ENCODE measurements at places on chromosomes 11 and 22.

- H3K27ac ChIP-seq = no peak overlapping the region
- no peaks in the 10 kb centered on the region for H3K27me3 ChIP-seq
- H3K4me1 ChIP-seq = no peaks in the 10 kb centered on the region
- DNase-seq = no peak
- no peaks in the 10 kb centered on the region for H3K36me3 ChIP-seq
Observed at GRCh38 chr11:117962826-117963225, 23.4 kb upstream of the IL10RA start.

GRCh38 chr11:63874511-63874910 is 35.6 kb downstream of the MARK2 start:
- H3K4me1 ChIP-seq = peaks cover 56% of the 10 kb centered on the region
- no peak overlapping the region for H3K4me3 ChIP-seq
- peak; percentile 78 for DNase-seq
- H3K36me3 ChIP-seq = no peaks in the 10 kb centered on the region
- no peaks in the 10 kb centered on the region for H3K27me3 ChIP-seq

- no peaks in the 10 kb centered on the region for H3K27me3 ChIP-seq
- peak; percentile 26 for DNase-seq
- peaks cover 18% of the 10 kb centered on the region for H3K4me1 ChIP-seq
- H3K4me3 ChIP-seq = no peak overlapping the region
- no peaks in the 10 kb centered on the region for H3K36me3 ChIP-seq
Observed at GRCh38 chr11:66150140-66150539, 80.1 kb downstream of the PACS1 start.

DNA sequence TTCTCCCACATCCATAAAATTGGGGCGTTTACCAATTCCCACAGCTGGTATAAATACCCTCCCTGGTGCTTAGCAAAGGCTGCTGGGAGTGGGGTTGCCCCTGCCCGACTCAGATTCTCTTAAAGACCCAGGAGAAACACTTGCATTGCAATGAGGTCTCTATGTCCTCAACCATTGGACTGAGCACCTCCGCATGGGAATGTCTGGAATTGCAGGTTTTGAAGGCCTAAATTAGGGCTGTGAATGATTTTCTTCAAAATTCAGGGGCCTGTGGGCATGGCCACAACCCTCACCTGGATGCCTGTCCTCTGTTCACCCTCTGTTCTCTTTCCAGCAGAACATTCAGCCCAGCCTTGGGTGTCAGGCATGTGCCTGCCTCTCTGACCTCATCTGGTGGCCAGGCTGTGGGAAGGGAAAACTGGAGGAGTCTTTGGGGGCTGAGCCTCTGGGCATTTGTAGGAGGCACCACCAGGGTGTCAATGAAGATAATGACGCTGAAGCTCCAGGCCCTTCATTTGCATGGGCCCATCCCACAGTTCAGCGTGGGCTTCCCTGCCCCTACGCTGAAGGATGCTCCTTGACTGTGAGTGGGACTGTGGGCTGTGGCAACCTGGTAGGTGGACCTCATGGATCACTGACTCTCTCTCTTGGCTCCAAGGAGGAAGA is 52.7 kb upstream of the MYEOV start:
- H3K27ac ChIP-seq = no peak overlapping the region
- no peak for DNase-seq
- no peaks in the 10 kb centered on the region for H3K4me1 ChIP-seq

DNA sequence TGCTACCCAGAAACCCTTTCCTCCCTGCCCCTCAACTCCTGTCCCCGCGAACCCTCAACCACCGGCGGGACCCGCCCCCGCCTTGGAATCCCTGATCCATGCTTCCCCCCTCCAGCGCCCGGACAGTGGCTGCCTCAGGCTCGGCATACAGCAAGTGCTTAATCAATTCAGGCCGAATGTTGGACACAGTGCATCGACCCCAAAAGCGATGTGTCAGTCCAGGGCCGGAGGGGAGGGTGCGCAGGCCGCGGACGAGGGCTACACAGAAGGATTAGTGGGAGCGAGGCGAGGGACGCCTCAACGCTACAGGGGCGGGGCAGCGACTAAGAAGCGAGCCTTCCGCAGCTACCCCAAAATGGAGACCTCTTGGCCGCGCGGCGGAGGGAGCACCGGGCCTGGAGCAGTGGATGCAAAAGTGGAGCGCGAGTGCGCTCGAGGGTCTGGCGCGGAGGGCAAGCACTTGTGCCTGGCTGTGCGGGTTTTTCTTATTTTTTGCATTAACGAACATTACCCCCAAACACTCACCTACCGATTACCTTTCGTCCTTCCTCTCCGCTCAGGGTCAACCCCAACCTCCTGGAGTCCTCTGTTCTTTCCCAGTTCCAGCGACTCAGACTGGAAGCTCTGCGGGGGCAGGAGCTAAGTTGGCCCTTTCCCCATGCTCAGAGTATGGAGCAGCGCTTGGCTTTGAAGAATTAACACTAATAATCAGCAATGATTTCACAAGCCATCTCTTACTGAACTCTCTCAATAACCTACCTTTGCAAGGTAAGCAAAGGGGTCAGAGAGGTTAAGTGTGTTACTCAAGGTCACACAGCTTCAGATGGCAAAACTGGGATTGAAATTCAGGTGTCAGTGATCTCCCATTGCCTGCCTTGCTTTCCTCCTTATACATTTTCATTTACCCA is 30.0 kb upstream of the WNT11 start:
- peaks cover 3% of the 10 kb centered on the region for H3K4me1 ChIP-seq
- no peaks in the 10 kb centered on the region for H3K36me3 ChIP-seq
- H3K27me3 ChIP-seq = no peaks in the 10 kb centered on the region
- DNase-seq = peak; percentile 81
- H3K27ac ChIP-seq = peak overlapping the region; percentile 17

DNA sequence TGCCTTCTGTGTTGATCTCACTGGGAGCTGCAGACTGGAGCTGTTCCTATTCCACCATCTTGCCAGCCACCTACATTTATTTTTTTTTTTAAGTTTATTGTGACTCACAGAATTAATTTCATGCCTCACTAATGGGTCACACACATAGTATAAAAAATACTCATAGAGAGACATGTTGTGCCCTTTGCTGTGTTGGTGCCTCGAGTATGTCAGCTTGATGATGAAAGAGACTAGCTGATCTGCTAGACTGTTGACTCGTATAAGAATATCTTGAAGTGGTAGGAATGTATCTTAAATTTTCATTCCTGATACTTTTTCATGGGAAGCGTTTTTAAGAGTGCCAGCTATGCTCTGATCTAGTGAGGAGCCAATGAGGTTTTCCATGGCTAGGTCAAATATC is 28.6 kb upstream of the AMPD3 start:
- no peak overlapping the region for H3K4me3 ChIP-seq
- DNase-seq = no peak
- no peaks in the 10 kb centered on the region for H3K4me1 ChIP-seq
- no peaks in the 10 kb centered on the region for H3K27me3 ChIP-seq

DNA sequence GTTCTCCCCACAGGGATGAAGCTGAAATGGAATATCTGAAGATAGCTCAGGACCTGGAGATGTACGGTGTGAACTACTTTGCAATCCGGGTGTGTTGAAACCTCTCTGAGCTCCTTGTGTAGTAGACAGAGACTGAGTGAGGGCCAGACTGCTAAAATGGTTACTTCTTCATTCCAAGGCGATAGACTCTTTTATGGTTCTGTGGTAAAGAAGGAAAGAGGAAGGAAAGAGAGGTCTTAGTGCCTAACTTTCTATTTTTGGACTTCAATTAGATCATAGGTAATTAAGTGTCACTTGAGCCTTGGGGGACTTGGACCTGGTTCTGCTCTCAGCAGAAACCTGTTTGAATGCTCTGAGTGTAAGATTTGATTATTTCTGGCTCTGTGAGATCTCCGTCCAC is 54.7 kb downstream of the NF2 start:
- no peaks in the 10 kb centered on the region for H3K27me3 ChIP-seq
- H3K27ac ChIP-seq = peak overlapping the region; percentile 68
- peaks cover 37% of the 10 kb centered on the region for H3K4me1 ChIP-seq
- DNase-seq = peak; percentile 18

DNA sequence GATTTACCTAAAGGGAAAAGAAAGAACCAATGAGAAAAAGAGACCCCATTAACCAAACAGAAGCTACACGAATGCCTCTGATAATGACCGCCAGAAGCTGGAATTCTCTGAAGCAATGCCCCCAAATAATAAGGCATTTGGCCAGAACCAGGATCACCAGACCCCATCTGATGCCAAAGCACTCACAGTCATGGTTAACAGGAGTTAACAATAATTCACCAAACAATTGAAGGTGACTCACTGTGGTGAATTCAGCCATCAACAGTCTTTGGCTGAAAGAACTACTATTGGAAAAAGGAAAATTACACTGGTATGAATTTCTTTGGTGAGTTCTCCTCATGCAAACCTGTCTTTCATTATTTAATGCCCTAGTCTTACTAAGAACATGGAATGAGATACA is 21.9 kb upstream of the NFRKB start:
- no peak for DNase-seq
- no peaks in the 10 kb centered on the region for H3K27me3 ChIP-seq
- H3K36me3 ChIP-seq = peaks cover 14% of the 10 kb centered on the region
- H3K27ac ChIP-seq = no peak overlapping the region

GRCh38 chr11:119489087-119489486 is 66.1 kb upstream of the THY1 start:
- H3K27ac ChIP-seq = no peak overlapping the region
- no peaks in the 10 kb centered on the region for H3K36me3 ChIP-seq
- no peaks in the 10 kb centered on the region for H3K4me1 ChIP-seq
- no peak overlapping the region for H3K4me3 ChIP-seq

GRCh38 chr11:65432100-65432650 is 9.6 kb downstream of the NEAT1 start:
- H3K36me3 ChIP-seq = peaks cover 7% of the 10 kb centered on the region
- no peak overlapping the region for H3K27ac ChIP-seq
- no peak for DNase-seq
- H3K4me3 ChIP-seq = no peak overlapping the region

- H3K36me3 ChIP-seq = peaks cover 32% of the 10 kb centered on the region
- no peaks in the 10 kb centered on the region for H3K27me3 ChIP-seq
- H3K4me1 ChIP-seq = peaks cover 24% of the 10 kb centered on the region
Observed at GRCh38 chr22:39502789-39503409, 809 bp downstream of the MIEF1 start.

- H3K27ac ChIP-seq = no peak overlapping the region
- peaks cover 14% of the 10 kb centered on the region for H3K36me3 ChIP-seq
- no peak for DNase-seq
- no peak overlapping the region for H3K4me3 ChIP-seq
- no peaks in the 10 kb centered on the region for H3K4me1 ChIP-seq
Observed at GRCh38 chr11:3010004-3010403, 17.9 kb upstream of the NAP1L4 start.

DNA sequence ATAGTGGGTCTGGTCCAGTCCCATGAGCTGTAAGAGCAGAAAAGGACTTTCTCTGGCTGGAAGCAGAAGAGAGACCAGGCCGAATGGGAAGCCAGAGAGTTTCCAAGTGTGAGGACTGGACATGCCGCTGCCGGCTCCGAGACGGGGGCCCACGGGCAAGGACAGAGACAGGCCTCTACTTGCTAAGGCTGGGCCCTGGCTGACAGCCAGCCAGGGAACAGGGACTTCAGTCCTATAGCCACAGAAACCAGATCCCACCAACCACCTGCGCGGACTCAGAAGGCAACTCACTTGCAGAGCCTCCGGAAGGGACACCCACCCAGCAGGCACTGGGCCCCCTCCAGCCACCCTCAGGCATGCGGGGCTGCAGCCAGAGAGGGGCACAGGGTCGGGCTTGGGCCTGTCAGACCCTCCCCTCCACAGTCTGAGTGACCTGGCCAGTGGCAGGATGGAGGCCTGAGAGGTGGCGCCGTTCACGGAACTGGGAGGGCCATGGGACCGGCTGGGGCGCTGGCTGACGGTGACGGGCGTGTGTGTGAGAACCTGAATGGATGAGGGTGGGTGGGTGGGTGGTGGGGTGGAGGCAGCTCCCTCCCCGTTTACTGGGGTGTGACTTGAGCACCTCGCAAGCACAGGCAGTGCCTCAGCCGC is 47.8 kb upstream of the A4GALT start:
- no peaks in the 10 kb centered on the region for H3K27me3 ChIP-seq
- no peak for DNase-seq
- H3K4me3 ChIP-seq = no peak overlapping the region
- no peaks in the 10 kb centered on the region for H3K36me3 ChIP-seq
- H3K27ac ChIP-seq = no peak overlapping the region
- peaks cover 7% of the 10 kb centered on the region for H3K4me1 ChIP-seq

DNA sequence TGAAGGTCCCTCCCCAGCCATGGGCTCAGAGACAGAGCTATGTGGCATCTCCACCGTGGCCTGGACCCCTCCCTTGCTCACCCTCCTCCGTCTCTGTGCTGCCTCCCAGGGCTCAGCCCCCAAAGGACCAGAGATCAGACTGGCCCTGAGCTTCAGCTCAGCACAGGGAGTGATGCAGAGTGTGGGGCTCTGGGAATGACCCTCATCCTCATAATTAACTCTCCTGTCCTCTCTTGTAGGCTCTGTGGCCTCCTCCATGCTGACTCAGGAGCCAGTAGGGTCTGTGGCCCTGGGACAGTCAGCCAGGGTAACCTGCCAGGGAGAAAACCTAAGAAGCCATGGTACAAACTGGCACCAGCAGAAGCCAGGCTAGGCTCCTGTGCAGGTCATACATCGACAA is 28.7 kb downstream of the GGTLC2 start:
- DNase-seq = no peak
- H3K4me3 ChIP-seq = no peak overlapping the region
- no peaks in the 10 kb centered on the region for H3K4me1 ChIP-seq
- H3K36me3 ChIP-seq = no peaks in the 10 kb centered on the region
- H3K27me3 ChIP-seq = no peaks in the 10 kb centered on the region
- H3K27ac ChIP-seq = no peak overlapping the region

GRCh38 chr22:49046546-49047361 is 780.9 kb downstream of the BRD1 start:
- H3K36me3 ChIP-seq = no peaks in the 10 kb centered on the region
- H3K27ac ChIP-seq = no peak overlapping the region
- H3K27me3 ChIP-seq = peaks cover 18% of the 10 kb centered on the region
- no peak overlapping the region for H3K4me3 ChIP-seq
- peak; percentile 73 for DNase-seq
- H3K4me1 ChIP-seq = no peaks in the 10 kb centered on the region

GRCh38 chr11:118610773-118611432 is 3.5 kb downstream of the PHLDB1 start:
- peaks cover 35% of the 10 kb centered on the region for H3K4me1 ChIP-seq
- peak overlapping the region; percentile 21 for H3K4me3 ChIP-seq
- no peak overlapping the region for H3K27ac ChIP-seq
- peaks cover 45% of the 10 kb centered on the region for H3K27me3 ChIP-seq
- DNase-seq = peak; percentile 78

GRCh38 chr11:76263166-76263565 is 56.9 kb upstream of the WNT11 start:
- H3K4me3 ChIP-seq = no peak overlapping the region
- H3K27ac ChIP-seq = no peak overlapping the region
- H3K27me3 ChIP-seq = no peaks in the 10 kb centered on the region
- H3K36me3 ChIP-seq = no peaks in the 10 kb centered on the region
- DNase-seq = no peak

- H3K4me1 ChIP-seq = peaks cover 23% of the 10 kb centered on the region
- no peak overlapping the region for H3K4me3 ChIP-seq
- no peak for DNase-seq
- no peak overlapping the region for H3K27ac ChIP-seq
Observed at GRCh38 chr22:39913886-39914285, 13.0 kb downstream of the GRAP2 start.

- H3K27ac ChIP-seq = no peak overlapping the region
- H3K27me3 ChIP-seq = no peaks in the 10 kb centered on the region
- no peak for DNase-seq
- H3K4me1 ChIP-seq = peaks cover 38% of the 10 kb centered on the region
- no peak overlapping the region for H3K4me3 ChIP-seq
Observed at GRCh38 chr11:75536786-75537641, 11.3 kb upstream of the GDPD5 start.

All from cardiac muscle cell (in vitro differentiated cells and primary cell).